ENCODE measurements at places on chromosomes 5 and 9. TPM values are rescaled to one million over a fixed set of nuclear protein-coding genes. Genes with fewer than 3 reads are reported as not detected.

- DNase-seq: peak; percentile 64
Measured at GRCh38 chr5:154761046-154761736, 6.0 kb downstream of the LARP1 start.

GRCh38 chr9:101727612-101728524, 10.6 kb downstream of the GRIN3A start:
- DNase-seq: peak; percentile 14

GRCh38 chr9:87063871-87064270, 116.6 kb upstream of the GAS1 start:
- DNase-seq: no peak

DNA sequence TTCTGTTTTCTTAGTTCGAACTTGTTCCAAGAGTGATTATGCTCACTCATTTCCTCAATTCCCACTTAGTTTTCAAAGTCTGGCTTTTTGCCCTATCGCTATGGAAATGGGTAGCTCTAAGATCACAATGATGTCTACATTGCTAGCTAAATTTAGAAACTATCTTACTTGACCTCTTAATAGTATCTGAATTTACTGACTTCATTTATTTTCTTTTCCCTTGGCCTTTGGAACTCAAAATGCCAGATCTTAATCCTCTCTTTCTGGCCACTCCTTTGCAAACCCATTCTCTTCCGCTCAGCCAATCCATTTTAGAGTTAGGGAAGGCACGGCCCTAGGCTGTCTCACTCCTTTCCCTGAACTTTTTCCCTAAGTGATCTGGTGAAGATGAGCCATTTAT, 137.0 kb downstream of the FER start:
- no peak for DNase-seq

- peak; percentile 76 for DNase-seq
Measured at GRCh38 chr9:94656200-94656599, 16.9 kb upstream of the FBP1 start.

GRCh38 chr5:127938746-127939145, 144.8 kb upstream of the SLC12A2 start:
- no peak for DNase-seq

- no peak for DNase-seq
Measured at GRCh38 chr5:10481241-10481935, 39.7 kb downstream of the ROPN1L start.

GRCh38 chr5:124740071-124740470, 6.4 kb downstream of the ZNF608 start:
- DNase-seq: no peak

- DNase-seq: peak; percentile 98
Measured at GRCh38 chr9:34989003-34989945, at the start of gene DNAJB5. TSS of gene DNAJB5 (plus strand) at chr9:34989745. CDS start at chr9:34990631, 886 bp downstream.

DNA sequence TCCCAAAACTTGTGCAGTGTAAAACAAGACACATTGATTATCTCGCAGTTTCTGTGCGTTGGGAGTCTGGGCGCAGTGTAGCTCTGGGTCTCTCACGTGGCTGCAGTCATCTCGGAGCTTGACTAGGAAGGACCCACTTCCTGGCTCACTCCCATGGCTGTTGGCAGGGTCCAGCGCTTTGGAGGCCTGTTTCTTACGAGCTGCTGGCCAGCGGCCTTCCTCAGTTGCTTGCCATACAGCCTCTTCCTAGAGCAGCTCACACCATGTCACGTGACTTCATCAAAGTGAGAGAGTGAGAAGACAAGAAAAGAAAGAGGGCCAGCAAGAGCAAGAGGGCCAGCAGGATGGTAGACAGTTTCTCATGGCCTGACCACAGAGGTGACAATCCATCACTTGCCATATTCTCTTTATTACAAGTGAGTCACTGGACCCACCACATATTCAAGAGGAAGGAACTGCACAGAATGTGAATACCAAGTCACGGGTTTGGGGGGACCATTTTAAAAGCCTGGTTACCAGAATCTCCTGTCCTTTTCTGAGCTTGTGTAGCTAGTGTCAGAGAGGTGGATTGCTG, 36.2 kb downstream of the MCCC2 start:
- no peak for DNase-seq

CDK5RAP2 gene
- total RNA-seq: 61.5 TPM

CDC20B gene
- not detected for total RNA-seq

MORN5 gene
- not detected for total RNA-seq

CMYA5 gene
- 0.16 TPM for total RNA-seq
